ENCODE measurements at places on chromosomes 5 and 9.

- no peak for ATAC-seq
Observed at GRCh38 chr9:113562653-113563381, 99.3 kb downstream of the RGS3 start.

- no peak for ATAC-seq
Observed at GRCh38 chr9:95507464-95508241, 9.1 kb downstream of the PTCH1 start.

GRCh38 chr5:1698589-1699316, 100.9 kb downstream of the MRPL36 start:
- ATAC-seq: peak; percentile 89

GRCh38 chr5:149217803-149218155, 53.9 kb upstream of the AFAP1L1 start:
- no peak for ATAC-seq

DNA sequence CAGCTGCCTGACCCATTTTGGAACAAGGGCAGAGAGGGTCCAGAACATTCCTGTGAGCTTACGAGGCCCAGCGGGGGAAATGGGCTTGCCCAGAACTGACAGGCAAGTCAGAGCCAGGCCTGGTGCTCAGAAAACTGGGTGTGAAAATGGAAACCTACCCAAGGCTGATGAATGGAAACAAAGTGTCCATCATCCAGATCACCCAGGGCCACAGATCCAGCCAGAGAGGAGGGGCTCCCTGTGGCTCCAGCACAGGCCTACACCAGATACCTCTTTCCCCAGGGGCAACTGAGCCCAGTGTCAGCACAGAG, 3.1 kb downstream of the CLTB start:
- no peak for ATAC-seq

DNA sequence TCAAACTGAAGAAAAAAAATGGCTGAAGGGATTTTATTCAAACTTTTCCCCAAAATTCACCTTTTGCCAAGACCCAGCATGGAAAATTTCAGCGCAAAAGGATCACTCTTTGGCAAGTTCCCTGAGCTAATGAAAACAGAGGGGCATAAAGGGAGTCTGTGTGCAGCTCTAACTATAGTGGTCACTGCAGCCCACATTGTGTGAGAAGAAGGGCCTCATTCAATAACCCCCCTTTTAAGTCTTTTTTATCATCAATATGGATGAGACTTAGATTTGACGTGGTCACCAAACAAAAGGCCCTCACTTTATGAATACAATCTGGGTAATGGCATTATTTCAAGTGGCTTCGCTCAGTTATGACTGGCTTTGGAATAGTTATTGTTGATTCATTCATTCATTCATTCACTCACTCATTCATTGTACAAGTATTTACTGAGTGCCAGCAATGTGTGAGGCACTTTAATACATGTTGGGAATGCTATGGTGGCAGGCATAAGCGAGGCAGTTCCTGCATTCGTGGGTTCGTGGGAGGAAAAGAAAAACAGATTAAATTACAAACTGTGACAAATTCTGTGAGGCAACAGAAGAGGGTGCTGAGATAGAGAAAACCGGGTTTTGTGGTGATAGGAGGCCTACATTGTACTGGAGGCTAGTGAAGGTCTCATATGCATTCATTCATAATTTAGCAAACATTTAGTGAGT, 145.7 kb upstream of the KLF4 start:
- ATAC-seq: no peak

DNA sequence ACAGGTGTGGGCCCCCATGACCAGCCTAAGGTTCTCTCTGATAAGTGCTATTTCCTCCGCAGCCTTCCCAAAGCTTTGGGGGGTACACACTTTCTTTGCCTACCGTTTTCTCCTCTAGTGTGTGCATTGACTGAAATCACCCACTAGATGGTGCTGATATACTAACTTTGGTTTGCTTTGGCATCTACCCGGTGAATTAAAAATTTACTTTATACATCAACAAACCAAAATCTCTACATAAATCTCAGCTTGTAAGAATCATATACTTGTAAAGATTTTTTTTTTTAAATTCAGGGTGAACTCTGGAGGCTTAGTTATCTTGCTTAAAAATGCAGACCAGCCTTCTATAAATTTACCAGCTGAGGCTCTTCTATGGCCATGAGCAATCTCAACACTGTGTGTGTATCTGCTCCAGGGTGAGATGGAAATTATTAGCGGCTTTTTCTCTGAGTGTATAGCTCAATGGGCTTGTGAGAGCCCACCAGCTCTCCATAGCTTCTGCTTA, 475.7 kb upstream of the TNC start:
- ATAC-seq: no peak

- peak; percentile 78 for ATAC-seq
Observed at GRCh38 chr9:126722922-126723806, 81.7 kb upstream of the ZBTB43 start.

DNA sequence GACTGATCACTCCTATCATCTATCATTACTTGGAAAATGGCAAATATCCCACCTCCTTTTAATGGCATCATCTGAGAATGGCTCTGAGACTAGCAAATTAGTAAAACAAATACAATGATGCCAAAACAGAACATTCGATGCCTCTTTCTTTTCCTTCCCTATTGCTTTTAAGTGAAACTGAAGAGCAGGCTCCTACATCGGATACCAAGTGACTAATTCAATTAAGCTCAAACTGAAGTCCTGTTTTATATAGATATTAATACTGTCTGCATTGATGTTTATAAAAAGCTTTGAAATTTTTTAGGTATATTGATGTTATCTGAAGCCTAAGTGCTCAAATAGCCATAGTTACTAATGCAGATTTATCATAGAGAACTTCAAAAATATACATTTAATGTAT, 43.9 kb downstream of the SAXO1 start:
- ATAC-seq: no peak

- peak; percentile 94 for ATAC-seq
Observed at GRCh38 chr9:33129886-33130881, 37.0 kb downstream of the B4GALT1 start.

DNA sequence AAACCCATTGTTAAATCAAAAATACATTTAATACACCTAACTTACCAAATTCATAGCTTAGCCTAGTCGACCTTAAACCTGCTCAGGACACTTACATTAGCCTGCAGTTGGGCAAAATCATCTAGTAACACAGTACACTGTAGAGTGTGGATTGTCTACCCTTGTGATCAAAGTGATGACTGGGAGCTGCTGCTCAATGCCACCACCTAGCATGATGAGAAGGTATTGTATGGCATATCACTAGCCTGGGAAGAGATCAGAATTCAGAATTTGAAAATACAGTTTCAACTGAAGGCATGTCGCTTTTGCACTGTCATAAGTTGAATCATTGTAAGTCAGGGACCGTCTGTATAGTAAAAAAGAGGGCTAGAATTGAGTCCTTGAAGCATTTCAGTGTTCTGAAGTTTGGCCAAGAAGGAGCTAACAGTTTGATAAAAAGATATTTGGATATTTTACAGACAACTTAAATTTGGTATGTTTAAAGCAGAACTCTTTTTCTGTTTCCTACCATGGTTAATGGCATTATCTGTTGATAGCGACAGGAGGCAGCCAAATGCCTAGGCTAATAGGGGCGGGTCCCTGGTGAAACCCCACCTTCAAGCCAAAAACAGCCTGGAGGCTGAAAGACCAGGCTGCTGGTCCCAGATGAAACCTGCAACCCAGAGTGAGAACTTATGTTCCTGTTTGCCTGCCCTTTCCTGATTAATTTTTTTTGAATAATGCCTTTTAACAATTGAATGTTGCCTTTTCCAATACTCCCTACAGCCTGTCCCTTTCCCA, 23.0 kb downstream of the SMIM15 start:
- no peak for ATAC-seq

- ATAC-seq: no peak
Observed at GRCh38 chr5:1057485-1058082, 49.0 kb downstream of the NKD2 start.

- ATAC-seq: no peak
Observed at GRCh38 chr5:82387819-82388166, 109.6 kb upstream of the RPS23 start.

- no peak for ATAC-seq
Observed at GRCh38 chr5:167657016-167657415, 634.4 kb upstream of the WWC1 start.

DNA sequence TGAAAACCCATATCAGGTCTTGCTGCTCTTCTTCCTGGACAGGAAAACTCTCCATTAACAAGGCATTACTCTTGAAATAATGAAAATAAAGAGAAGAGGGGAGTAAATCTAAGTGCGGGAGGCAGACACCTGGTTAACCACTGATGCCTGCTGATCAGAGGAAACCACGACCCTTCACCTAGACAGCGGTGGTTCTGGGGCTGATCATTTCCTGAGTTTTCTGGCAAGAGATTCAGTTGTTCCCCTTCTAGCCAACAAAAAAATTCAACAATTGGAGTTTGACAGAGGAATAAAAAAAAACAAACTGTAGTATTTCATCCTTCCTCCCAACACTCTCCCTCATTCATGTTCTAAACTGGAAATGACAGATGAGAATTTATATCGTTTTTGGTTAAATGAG, 3.0 kb downstream of the RLN2 start:
- no peak for ATAC-seq

GRCh38 chr5:116517488-116517887, 57.1 kb downstream of the SEMA6A start:
- no peak for ATAC-seq

- ATAC-seq: no peak
Observed at GRCh38 chr5:148005788-148006520, 57.8 kb upstream of the SPINK5 start.

DNA sequence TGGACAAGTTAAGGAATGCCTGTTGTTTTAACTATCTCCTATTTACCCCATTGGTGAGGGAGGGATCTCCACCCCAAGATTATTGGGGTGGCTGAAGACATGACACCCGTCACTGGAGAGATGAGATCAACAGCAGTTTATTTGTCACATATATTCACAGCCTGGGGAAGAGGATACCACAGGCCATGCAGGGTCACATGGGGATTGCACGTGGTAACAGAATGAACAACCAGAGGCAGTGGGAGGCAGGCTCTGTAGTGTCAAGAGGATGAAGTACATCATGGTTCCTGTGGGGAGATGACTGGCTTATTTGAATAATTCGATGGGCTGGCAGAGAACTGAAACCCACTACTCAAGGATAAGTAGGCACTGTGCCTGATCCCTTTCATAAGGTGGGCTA, 18.6 kb upstream of the SHISAL2B start:
- ATAC-seq: no peak

DNA sequence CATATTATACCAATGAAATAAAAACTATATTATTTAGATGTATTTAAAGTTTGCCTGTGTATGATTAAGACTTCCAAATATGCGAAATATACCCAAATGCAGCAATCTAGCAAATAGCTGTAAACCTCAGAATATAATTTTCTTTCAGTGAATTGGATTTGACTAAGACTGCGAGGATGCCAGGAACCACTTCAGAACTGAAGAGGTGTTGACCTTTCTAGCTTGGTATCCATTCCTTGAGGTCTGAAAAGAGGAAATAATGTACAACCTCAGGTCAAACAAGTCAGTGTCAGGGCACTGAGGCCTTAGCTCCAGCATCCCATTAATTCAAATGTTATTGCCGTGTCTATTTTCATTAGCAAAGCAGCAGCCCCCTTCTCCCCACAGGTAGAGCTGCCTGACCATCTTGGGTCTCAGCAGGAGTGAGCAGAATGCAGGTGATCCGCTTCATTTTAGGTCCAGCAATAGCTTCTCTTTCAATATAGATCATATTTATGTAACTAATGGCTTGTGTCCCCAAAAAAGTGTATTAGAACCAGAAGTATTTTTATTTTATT, 100.0 kb downstream of the KIAA1958 start:
- no peak for ATAC-seq

DNA sequence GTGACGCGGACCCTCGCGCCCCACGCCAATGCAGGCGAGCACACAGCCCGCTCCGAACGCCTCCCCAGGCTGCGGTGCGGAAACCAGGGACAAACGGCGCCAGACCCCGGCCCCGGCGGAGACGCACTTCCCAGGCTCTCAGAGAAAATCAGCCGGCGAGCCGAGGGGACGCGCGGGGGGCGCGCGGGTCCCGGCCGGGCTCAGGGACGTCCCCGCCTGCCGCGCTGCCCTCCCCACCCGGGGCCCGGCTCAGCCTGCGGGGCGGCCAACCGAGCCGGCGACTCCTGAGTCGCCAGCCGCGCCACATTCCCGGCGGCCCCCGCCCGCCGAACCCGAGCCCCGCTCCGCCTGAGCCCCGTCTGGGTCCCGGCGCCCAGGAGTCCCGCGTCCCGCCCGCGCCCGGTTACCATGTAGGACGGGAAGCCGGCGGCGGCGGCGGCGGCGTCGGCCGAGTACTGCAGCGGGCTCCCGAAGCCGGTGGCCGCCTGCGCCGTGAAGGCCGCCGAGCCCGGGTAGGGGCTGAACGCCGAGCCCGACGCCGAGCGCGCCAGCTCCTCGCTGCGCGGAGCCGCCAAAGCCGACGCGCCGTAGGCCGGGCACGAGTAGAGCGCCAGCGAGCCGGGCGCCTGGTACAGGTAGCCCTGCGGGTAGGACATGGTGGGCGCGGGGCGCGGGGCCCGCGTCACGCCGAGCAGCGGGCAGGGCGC, 566 bp downstream of the IRX2 start:
- no peak for ATAC-seq

DNA sequence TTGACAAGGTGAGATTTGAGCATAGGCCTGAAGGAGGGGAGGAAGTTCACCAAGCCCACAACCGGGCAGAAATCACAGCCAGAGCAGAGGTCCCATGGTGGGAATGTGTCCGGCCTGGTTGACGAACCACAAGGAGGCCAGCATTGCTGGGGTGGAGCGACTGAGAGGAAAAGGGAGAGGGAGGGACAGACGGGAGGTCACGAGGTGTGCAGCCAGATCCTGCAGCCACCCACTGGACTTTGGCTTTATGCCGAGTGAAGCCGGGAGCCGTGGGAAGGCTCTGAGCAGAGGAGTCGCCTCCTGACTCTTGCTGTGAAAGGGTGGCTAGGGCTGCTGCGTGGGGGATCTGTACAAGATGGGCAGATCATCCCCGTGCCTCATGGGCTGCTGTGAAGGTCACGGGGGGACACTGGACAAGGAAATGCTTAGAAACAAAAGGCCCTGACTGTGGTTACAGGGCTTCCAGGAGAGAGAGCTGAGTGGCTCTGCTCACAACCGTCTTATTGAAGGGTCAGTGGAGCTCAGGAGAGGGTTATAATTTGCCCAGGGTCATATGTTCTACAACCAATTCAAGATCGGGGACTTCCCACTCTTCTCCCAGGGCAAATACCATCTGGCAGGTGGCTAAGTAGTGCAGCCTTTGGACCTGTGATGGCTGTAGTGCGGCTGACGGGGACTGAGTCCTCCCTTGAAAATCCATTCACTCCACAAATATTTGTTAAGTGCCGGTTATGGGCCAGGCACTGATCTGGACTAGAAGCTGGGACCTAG, 15.6 kb upstream of the CD74 start:
- ATAC-seq: no peak

DNA sequence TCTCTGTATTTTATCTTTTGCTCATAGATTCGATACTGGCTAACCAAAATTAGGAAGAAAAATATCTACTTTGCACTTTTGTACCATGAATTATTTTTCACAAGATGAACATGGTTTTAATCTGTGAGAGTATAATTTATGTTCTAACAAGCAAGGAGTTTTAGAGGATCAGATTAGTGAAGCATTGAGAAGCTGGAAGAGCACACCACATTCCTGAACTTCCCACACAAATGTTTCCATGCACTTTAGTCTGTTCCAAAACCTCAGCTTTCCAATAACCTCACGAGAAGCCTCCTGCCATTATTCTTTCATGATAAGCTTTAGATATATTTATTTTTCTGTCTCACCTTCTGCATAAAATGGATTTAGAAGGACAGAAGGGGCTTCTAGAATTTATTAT, 98.7 kb upstream of the MPDZ start:
- ATAC-seq: no peak

All from activated CD4-positive, CD25-positive, alpha-beta regulatory T cell treated with anti-CD3 and anti-CD28 coated beads, Interleukin-2, amount 50 U/mL, for 24 hours (primary cell).